Suprapubic skin (tissue), 4 donors: ENCODE measurements at places on chromosomes 3 and 15. TPM values are rescaled to one million over a fixed set of nuclear protein-coding genes. Genes with fewer than 3 reads are reported as not detected.

- DNase-seq: no peak
Measured at GRCh38 chr3:149765762-149766334, 13.6 kb upstream of the COMMD2 start.

Gene HES1
- total RNA-seq: 128 TPM

- no peak for DNase-seq
Measured at GRCh38 chr3:40532252-40532651, 7.5 kb downstream of the ZNF621 start.

DNA sequence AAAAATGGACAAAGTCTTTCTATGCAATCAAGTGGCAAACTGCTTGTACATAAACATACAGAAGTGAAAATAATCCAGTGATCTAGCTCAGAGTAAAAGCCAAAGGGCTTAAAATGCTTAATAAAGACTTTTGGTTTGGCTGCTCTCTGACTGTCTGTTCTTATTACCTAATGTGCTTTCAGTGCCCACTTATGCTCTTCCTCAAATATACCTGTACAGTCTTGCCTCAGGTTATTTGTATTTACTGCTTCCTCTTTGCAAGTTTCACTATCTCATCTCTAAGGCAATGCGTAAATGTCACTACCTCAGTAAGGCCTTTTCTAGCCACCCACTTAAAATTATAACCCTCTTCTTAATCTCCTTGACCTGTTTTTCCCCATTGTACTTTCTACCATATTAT lies 171.8 kb downstream of the EPHA6 start:
- no peak for DNase-seq

DNA sequence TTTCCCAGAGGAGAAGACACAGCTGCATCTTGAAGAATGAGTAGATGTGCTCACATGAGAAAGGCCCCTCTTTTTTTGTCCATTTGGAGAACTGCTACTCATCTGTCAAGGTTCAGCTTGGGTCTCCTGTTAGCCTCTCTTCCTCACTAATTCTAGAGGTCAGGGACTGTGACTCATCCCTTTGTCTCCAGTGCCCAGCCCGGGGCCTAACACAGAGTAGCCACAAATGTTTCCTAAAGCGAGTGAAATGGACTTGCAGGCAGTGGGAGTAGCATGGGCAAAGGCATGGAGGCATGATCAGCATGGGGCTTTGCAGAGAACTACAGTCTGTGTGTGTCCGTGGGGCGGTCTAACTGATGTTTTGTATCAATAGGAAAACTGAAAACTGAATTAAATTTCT lies 33.9 kb upstream of the MRPS22 start:
- no peak for DNase-seq

Gene CAMKV
- not detected for total RNA-seq

Gene TRH
- total RNA-seq: not detected

Gene HIGD2B
- not detected for total RNA-seq

GRCh38 chr3:176041812-176042211 lies 1155.5 kb downstream of the TBL1XR1 start:
- DNase-seq: no peak

DNA sequence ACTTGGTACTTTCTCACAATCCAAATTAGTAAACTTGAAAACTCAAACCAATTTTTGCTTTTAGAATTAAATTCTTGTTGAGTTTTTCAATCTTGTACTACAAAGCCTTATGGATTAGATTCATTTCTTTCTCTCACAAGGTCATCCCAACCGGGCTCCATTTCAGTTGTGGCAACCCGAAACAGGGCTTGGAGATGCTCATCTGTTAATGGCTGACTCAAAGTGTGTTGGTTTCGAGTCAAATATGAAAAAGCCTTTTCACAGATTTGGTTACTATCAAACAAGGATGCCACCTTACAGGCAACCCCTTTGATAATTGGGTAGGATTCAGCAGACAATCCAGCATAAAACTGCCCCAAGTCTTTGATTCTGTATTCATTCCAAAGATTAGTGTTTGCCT lies 1.8 kb downstream of the EPM2AIP1 start:
- DNase-seq: no peak

DNA sequence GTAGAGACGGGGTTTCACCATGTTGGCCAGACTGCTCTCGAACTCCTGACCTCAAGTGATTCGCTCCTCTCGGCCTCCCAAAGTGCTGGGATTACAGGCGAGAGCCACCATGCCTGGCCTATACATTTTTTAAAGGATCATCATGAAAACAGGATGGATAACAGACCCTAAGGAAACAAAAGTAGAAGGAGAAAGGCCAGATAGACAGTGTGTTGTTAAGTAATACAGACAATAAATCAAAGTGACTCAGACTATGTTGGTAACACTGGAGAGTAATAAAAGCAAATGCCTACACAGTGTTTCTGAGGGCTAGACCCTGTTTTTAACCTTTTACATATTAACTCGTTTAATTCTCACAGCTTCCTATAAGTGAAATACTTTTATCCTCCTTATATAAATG lies 133.8 kb upstream of the MCTP2 start:
- no peak for DNase-seq

GRCh38 chr15:34889476-34889875 lies 80.1 kb downstream of the AQR start:
- DNase-seq: no peak

Gene SLC2A2
- 2.0 TPM for total RNA-seq

DNA sequence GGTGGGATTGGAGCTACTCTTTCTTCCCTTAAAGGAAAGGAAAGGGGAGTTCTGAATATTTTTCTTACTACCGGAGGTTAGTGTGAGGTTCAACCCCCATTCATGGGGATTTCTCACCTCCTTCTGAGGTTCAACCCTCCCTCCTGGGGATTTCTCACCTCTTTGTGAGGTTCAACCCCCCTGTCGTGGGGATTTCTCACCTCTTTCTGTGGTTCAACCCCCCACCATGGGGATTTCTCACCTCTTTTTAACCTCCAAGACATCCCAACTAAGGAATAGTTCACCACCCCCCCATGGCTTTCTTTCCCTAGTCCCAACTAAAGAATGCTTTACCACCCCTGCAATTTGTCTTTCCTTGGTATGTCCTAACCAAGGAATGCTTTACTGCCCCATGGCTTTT lies 520.3 kb downstream of the EDEM1 start:
- no peak for DNase-seq

GRCh38 chr3:34783876-34784275 lies 855.4 kb upstream of the ARPP21 start:
- no peak for DNase-seq

Gene MYRIP
- 1.4 TPM for total RNA-seq

DNA sequence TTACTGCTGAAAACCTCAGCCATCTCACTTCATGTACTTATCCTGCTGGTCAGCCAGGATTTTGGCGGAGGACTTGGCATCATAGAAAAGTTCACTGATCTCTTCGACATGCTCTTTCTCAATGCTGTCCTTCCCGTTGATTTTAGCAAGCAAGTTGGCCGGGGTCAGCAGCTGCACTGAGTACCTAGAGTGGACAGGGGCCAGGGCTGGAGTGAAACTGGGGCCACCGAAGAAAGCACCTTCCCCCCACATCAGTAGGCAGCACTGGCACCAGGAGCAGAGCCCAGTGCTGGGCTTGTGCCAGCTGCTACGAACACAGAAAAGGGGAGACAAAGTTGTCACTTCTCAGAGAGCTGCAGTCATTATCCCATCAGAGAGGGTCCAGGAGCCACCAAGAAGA lies 29.0 kb downstream of the SEC61A1 start:
- no peak for DNase-seq

DNA sequence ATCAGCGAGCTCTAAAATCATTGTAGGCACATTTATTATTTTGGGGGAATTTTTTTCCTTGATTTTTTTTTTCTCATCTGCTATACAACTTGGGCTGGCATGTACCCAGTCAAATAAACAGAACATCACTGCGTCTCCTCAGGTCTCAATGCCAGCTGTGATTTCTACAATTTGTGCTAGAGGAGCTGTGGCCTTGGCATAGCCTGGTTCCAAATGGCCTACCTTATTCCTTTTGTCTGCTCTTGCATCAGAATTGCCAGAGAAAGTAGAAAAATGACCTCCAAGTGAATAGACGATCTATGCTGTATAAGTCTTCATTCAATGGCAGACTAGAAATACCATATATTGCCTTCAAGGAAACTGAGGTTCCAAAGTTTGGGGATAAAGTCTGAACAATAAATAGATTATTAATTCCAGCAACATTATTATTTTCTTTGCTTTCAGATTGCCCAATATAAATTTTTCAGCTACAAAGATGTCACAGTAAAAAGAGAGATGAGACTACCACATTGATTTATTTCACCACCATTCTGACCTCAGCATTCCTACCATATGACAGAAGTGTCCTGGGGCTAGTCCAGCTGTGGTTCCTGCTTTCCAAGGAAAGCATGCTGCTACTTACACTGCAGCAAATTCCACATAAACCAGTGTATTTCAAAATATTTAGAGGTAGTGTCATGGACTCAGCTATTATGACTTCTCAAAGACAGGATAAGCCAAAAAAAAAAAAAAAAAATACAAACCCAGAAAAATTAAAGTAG lies 493.9 kb upstream of the ZNF385D start:
- no peak for DNase-seq

Gene CX3CR1
- 1.2 TPM for total RNA-seq

DNA sequence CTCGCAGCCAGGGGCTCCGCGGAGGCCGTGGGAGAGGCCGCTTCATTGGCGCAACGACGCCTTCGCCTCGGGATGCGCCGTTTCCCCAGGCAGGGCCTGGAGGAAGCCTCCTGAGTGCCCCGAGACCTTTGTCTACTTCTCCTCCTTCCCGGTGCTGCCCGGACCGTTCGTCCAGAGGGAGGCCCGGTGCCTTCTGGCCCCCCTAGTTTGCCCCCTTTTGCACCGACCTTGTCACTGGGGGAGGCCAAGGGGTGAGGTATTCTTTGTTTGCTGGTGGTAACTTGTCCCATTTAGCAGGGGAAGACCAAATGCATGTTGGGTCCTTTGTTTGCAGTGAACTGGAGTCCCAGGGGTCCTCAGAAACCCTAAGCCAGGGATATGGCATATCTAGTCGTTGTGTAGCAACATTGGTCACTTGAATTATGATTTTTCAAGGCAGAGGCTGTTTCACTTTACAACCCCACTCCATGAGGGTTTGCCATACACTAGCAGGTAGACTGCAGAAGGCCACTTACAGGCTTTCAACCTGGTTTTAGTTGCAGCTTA lies 615 bp downstream of the DHX30 start:
- DNase-seq: no peak

Gene MED12L
- total RNA-seq: 0.08 TPM

DNA sequence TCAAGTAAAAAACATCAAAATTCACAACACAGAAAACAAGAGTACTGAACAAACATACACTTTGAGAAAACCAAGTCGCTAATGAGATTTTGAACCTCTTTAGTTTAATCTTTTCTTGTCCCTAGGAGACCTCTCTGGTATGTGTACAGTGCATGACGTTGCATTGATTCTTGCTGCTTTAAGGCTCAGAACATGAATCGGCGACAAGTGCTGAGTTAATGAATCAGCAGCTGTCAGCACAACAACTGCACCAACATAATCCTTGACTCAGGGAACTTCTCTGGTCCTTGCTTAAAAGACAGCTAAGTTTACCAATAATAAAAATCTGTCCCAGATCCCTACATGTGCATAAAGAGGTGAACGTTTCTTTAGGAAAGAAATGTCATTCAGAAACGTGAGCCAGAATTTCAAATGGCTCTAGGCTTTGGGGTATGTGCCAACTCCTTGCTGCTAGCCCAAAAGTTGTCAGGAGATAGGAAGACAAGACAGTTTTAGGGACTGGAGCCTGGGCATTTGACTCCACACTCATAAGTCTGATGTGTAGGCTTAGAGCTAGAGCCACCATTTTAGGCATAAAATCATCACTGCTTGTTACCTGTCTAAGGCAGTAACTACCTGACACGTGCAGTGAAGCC lies 86.9 kb downstream of the IL5RA start:
- DNase-seq: no peak

- DNase-seq: no peak
Measured at GRCh38 chr3:52880474-52880873, 16.9 kb downstream of the STIMATE start.

DNA sequence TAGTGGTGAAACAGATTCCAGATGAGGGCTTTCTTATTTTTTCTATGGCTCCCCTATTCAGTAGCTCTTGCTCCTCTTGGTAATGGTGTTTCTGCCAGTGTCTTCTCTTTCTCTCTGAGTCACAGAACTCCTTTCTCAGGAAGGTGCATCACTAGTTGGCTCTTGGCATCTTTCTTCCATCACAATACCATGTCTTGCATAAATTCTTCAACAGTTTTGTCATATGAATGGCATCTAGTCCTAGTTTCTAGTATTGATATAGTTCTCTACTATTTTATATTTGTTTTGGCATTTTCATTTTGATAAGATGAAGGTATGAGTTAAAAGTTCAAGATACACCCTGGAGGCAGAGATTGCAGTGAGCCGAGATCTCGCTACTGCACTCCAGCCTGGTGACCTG lies 51.0 kb downstream of the REC114 start:
- no peak for DNase-seq

Gene ADIPOQ
- 21.4 TPM for total RNA-seq

Gene BFSP2
- not detected for total RNA-seq

- no peak for DNase-seq
Measured at GRCh38 chr3:111617912-111618601, 22.9 kb upstream of the ZBED2 start.

Gene TNFAIP8L3
- total RNA-seq: 30.0 TPM

Gene ESYT3
- total RNA-seq: 38.1 TPM

Gene ISLR
- total RNA-seq: 41.1 TPM

- no peak for DNase-seq
Measured at GRCh38 chr3:54376142-54376807, 253.9 kb downstream of the CACNA2D3 start.

Gene SNX22
- 0.80 TPM for total RNA-seq

GRCh38 chr3:66761093-66761780 lies 236.9 kb upstream of the KBTBD8 start:
- DNase-seq: no peak

- no peak for DNase-seq
Measured at GRCh38 chr3:55486101-55486856, 827 bp downstream of the WNT5A start.

GRCh38 chr3:189947948-189948723 lies 172.6 kb downstream of the P3H2 start:
- DNase-seq: no peak

GRCh38 chr3:128271536-128272332 lies 118.5 kb downstream of the EEFSEC start:
- DNase-seq: no peak

Gene NMNAT3
- total RNA-seq: 25.0 TPM

Gene THRB
- total RNA-seq: 16.6 TPM

DNA sequence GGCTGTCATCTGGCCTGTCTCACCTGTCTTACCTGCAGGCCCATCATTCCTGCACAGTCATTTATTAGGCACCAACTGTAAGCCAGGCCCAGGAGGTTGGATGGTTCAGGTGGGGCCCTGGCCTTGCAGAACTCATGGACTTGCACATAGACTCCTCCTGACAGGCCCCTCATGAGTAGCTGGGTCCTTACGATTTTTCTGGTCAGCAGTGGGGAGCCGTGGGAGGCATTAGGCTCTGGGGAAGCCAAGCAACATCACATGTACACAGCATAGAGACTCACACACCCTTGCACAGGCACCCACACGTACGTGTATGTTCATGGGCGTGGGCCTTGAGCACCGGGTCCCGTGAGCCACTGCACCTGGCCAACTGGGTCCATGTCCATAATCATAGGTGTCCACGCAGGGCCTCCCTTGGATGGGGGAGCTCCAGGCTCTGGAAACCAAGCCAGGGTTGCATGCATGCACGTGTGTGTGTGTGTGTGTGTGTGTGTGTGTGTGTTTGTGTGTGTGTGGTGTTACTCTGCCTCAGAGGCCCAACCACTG lies 20.3 kb downstream of the CISH start:
- DNase-seq: no peak

Gene C2CD4A
- not detected for total RNA-seq
